Naive B cell (primary cell): ENCODE measurements at places on chromosomes 3 and 15. TPM values are rescaled to one million over a fixed set of nuclear protein-coding genes. Genes with fewer than 3 reads are reported as not detected.
A peak's percentile ranks its signal among the peaks of the same experiment; 100 is the strongest.

DNA sequence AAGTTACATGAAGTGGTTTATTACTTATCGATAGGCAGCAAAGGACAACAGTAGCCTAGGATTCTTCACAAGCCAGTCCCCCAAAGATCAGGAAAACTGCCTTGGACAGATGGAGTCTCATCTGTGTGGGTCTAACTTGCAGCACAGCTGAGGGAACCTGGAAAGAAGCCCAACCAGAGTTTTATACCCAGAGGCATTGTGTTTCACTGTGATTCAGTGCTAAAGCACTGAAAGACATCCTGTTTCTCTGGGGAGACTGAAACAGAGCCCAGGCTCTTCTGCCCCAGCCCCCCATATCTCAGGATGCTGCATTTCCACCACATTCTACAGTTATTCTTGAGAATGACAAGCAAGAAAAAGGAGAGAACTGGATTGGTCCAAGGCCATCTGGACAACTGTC is 48.2 kb upstream of the PYDC2 start:
- H3K27ac ChIP-seq: no peak overlapping the region
- no peak for DNase-seq
- no peak overlapping the region for H3K4me3 ChIP-seq
- no peaks in the 10 kb centered on the region for H3K36me3 ChIP-seq
- peaks cover 12% of the 10 kb centered on the region for H3K4me1 ChIP-seq

HDC gene
- not detected for polyA plus RNA-seq

GRCh38 chr15:73345658-73346057 is 23.1 kb downstream of the HCN4 start:
- H3K27ac ChIP-seq: no peak overlapping the region
- no peak overlapping the region for H3K4me3 ChIP-seq
- H3K36me3 ChIP-seq: peaks cover 5% of the 10 kb centered on the region

GRCh38 chr3:128701342-128702212 is 24.4 kb upstream of the RAB7A start:
- H3K36me3 ChIP-seq: no peaks in the 10 kb centered on the region
- no peaks in the 10 kb centered on the region for H3K27me3 ChIP-seq
- H3K4me1 ChIP-seq: peaks cover 7% of the 10 kb centered on the region
- no peak overlapping the region for H3K27ac ChIP-seq

GRCh38 chr3:6523043-6523442 is 337.9 kb upstream of the GRM7 start:
- no peaks in the 10 kb centered on the region for H3K27me3 ChIP-seq
- DNase-seq: no peak
- no peaks in the 10 kb centered on the region for H3K36me3 ChIP-seq
- H3K27ac ChIP-seq: no peak overlapping the region

DNA sequence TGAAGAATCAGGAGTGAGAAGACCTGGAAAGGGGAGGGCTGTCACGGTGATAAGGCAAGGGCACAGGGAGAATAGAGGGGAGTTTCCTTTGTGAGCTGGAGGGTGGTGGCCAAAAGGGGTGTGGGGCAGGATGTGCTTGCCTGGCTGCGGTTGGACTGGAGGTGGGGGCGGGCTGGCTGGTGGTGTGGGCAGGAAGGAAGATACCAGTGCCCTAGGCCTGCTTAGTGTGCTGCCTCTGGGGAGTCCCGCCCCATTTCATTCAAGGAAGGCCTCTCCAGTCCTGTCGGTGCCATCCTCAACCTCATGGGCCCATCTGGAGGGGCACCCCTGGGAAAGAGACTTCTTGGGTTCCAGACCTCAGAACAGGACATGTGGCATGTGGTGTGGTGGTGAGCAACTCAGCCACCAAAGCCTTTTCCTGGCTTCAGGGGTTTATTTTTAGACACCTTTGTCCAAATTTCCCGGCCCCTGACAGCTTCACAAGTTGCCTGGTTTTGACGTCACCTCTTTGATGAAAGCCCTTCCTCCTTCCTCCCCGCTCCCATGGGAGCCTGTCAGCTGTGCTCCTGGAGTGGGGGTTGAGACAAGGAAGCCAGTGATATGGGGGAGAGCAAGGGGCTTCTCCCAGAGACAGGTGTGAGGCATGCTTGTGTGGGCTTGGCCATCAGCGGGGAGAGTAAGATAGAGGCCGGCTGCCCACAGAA is 15.6 kb downstream of the TEX264 start:
- H3K27me3 ChIP-seq: no peaks in the 10 kb centered on the region
- H3K27ac ChIP-seq: peak overlapping the region; percentile 96
- peaks cover 7% of the 10 kb centered on the region for H3K36me3 ChIP-seq
- peak overlapping the region; percentile 77 for H3K4me3 ChIP-seq

CCDC54 gene
- polyA plus RNA-seq: not detected

DNA sequence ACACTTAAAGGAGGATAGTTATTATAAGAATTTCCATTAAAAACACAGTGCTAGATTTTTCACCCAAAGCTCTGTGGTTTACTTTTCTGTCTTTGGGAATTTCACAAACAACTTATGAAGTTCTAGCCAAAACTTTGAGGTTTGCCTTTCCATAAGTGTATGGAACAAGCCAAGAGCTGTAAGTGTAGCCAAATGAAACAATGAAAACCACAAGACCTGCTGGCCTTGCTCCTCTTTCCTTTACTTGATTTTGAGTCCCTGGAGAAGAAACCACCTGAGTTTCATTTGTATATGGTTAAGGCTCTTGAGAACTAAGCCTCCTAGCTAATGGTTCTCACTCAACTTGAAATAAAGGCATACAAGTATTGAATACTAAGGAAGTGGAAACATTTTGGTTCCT is 365.3 kb upstream of the EPHA3 start:
- no peaks in the 10 kb centered on the region for H3K4me1 ChIP-seq
- no peaks in the 10 kb centered on the region for H3K27me3 ChIP-seq
- no peak overlapping the region for H3K4me3 ChIP-seq
- no peaks in the 10 kb centered on the region for H3K36me3 ChIP-seq
- DNase-seq: no peak

DNA sequence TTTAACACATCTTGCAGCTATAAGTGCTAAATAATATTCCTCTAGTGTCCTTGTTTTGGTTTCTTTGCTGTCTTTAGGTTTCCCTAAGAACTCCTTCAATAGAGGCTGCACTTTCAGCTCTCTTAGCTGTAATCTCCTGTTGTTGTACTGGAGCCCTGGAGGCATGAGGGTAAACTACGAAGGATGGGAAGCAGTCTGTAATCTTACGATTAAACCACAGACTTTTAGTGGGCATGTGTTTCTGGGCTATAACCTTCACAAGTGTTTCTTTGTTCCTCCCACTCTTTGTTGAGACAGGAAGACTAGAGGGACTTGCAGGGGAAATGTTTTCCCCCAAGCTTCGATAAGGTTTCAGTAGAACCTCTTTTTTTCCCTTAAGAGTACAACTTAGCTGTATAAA is 1058.1 kb downstream of the NSUN3 start:
- no peaks in the 10 kb centered on the region for H3K27me3 ChIP-seq
- DNase-seq: no peak
- no peaks in the 10 kb centered on the region for H3K4me1 ChIP-seq
- H3K36me3 ChIP-seq: no peaks in the 10 kb centered on the region

GRCh38 chr3:69568458-69568857 is 170.8 kb upstream of the MITF start:
- DNase-seq: no peak
- H3K4me3 ChIP-seq: no peak overlapping the region
- H3K36me3 ChIP-seq: no peaks in the 10 kb centered on the region
- H3K27me3 ChIP-seq: peaks cover 16% of the 10 kb centered on the region

MYL3 gene
- not detected for polyA plus RNA-seq

DNA sequence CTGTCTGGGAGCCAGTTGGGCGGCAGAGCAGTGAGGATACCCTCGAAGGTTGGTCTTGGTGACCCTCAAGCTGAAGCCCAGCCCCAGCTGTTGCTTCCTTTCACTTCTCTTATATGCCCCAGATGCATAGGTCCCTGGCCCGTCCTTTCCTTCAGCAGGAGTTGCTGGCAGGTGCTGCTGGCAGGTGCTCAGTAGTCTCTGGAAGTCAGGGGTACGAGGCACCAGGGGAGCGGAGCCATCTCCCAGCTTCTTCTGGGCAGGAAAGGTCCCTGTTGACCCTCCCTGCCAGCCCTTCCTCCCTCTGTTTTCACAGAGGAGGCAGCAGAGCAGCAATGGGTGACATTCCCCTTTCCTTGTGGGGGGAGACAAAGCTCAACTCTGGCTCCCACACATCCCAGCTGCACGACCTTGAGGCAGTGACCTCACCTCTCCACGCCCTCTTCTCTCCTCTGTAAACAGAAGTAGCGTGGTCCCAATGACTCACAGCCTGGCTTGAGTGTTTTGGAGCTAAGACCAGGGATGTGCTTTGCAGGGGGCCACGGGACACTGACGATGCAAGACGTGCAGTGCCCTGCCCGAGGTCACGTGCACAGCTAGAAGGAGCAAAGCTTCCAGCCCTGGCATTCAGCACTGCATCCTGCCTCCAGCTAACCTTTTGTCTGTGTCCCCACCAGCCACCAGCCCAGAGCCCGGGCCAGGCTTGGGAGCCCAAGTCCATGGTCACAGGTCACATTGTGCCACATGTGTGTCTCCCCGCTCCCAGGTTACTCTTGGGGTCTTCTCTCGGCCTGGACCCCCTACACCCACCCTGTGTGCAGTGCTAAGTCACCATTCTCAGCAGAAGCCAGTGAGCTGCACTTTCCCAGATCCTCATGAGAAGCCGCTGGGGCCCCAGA is 49.7 kb downstream of the SLC6A6 start:
- H3K4me1 ChIP-seq: peaks cover 29% of the 10 kb centered on the region
- H3K27me3 ChIP-seq: no peaks in the 10 kb centered on the region
- peaks cover 23% of the 10 kb centered on the region for H3K36me3 ChIP-seq
- H3K4me3 ChIP-seq: no peak overlapping the region
- DNase-seq: no peak

SCN5A gene
- polyA plus RNA-seq: not detected

GRCh38 chr3:36319680-36320079 is 60.6 kb upstream of the STAC start:
- H3K4me1 ChIP-seq: no peaks in the 10 kb centered on the region
- no peaks in the 10 kb centered on the region for H3K27me3 ChIP-seq
- DNase-seq: no peak
- no peak overlapping the region for H3K27ac ChIP-seq
- peaks cover 8% of the 10 kb centered on the region for H3K36me3 ChIP-seq

DNA sequence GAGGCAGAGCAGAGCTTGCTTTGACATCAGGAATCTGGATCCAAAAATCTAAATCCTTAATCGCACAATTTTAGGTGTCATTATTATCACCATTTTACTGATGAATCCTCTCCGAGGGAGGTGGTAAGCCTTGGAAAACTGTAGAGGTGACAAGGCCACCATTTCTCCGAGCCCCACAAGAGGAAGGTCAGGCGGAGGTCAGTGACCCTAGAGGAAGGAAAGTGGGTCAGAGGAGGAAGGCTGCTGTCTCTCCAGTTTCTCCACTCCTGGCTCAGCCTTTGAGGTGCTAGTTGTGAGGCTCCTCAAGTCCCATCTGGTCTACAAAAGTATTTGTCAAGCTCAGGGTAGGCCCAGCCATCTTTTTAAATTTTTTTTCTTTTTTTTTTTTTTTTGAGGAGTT is 3.2 kb downstream of the DVL3 start:
- H3K4me1 ChIP-seq: peaks cover 52% of the 10 kb centered on the region
- DNase-seq: no peak
- H3K36me3 ChIP-seq: no peaks in the 10 kb centered on the region
- no peak overlapping the region for H3K27ac ChIP-seq
- no peaks in the 10 kb centered on the region for H3K27me3 ChIP-seq

- no peaks in the 10 kb centered on the region for H3K4me1 ChIP-seq
- no peaks in the 10 kb centered on the region for H3K36me3 ChIP-seq
- no peak for DNase-seq
- H3K27me3 ChIP-seq: no peaks in the 10 kb centered on the region
- H3K27ac ChIP-seq: no peak overlapping the region
Observed at GRCh38 chr3:38548154-38548931, 52.2 kb downstream of the EXOG start.

STARD9 gene
- polyA plus RNA-seq: 0.56 TPM

DNA sequence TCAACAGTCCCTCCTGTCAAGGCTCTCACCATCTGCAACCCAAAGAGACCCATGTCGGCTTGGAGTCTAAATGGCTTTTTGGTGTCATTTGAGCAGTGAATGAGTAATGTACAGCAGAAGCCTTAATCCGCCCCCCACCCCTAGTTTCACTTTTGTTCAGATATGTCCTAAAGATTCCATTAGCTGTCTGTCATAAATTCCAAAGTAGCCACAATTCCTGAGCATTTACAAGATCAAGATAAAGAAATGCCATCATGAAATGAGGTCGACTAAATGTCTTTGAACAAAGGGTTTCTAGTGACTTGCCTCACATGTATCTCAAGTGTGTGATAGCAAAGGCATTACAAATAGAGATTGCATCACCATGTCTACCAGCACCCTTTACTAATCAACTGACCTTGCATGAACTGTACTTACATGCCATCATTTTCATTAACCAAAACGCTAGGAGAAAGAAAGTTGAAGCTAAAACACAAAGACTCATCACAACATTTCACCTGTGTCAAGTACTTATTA is 123.8 kb upstream of the PHLDB2 start:
- no peak for DNase-seq
- no peaks in the 10 kb centered on the region for H3K27me3 ChIP-seq
- no peaks in the 10 kb centered on the region for H3K4me1 ChIP-seq
- no peak overlapping the region for H3K4me3 ChIP-seq

B3GNT5 gene
- not detected for polyA plus RNA-seq

GPX1 gene
- 380 TPM for polyA plus RNA-seq
